ENCODE measurements at places on chromosomes 2 and 18.

DNA sequence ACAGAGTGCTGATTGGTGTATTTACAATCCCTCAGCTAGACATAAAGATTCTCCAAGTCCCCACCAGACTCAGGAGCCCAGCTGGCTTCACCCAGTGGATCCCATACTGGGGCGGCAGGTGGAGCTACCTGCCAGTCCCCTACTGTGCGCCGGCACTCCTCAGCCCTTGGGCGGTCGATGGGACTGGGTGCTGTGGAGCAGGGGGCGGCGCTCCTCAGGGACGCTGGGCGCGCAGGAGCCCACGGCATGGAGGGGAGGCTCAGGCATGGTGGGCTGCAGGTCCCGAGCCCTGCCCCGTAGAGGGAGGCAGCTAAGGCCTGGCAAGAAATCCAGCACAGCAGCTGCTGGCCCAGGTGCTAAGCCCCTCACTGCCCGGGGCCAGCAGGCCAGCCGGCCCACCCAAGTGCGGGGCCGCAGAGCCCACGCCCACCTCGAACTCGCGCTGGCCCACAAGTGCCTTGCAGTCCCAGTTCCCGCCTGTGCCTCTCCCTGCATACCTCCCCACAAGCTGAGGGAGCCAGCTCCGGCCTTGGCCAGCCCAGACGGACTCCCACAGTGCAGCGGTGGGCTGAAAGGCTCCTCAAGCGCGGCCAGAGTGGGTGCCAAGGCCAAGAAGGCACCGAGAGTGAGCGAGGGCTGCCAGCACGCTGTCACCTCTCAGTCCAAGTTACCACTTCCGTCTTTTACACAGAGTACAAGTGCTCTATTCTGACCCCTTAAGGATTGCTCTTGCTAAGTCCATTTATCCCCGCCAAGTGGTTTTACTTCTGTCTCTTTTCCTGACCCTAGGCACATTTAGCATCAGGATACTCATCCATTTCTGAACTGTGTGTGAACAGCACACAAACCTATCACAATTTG lies 1.7 kb upstream of the RPE start:
- DNase-seq, result no peak

GRCh38 chr18:45998244-45998643 lies 31.1 kb upstream of the EPG5 start:
- DNase-seq, result no peak

GRCh38 chr2:42995752-42996422 lies 203.5 kb upstream of the HAAO start:
- no peak for DNase-seq

DNA sequence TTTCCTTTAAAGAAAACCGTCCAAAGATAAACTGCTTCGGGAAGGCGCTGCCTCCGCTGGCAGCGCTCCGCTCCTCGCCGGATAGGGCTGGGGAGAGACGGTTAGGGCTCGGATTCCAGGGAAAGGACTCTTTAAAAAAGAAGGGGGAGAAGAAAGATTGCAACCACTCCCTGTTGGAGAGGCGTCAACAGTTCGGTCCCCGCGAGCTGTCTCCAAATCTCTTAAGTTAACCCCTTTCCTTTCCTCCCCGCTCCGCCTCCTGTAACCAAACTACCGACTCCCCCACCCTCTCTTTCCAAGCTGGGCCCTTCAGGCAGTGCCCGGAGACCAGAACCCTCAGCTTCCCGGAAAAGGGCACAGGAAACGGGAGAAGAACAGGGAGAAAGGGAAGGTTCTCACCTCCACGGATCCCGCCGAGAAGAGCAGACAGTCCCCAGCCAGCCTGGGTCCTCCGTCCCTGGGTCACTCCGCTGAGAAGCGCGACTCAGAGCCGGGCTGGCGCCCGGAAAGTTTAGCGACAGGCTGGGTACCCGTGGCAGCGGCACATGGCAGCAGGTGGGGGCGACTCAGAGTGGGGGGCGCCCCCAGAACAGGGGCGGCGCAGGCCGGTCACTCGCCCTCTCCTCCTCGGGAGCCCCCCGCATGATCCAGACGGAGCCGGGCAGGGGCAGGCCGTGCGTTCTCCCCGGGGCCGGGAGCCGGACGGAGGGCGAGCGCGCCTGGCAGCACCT lies 675 bp downstream of the FZD5 start:
- DNase-seq, result peak; percentile 33

- no peak for DNase-seq
These were observed 8.2 kb upstream of the CDH2 start for GRCh38 chr18:28185121-28185520.

- DNase-seq, result no peak
These were observed 13.4 kb downstream of the IL18RAP start for GRCh38 chr2:102436323-102436722.

DNA sequence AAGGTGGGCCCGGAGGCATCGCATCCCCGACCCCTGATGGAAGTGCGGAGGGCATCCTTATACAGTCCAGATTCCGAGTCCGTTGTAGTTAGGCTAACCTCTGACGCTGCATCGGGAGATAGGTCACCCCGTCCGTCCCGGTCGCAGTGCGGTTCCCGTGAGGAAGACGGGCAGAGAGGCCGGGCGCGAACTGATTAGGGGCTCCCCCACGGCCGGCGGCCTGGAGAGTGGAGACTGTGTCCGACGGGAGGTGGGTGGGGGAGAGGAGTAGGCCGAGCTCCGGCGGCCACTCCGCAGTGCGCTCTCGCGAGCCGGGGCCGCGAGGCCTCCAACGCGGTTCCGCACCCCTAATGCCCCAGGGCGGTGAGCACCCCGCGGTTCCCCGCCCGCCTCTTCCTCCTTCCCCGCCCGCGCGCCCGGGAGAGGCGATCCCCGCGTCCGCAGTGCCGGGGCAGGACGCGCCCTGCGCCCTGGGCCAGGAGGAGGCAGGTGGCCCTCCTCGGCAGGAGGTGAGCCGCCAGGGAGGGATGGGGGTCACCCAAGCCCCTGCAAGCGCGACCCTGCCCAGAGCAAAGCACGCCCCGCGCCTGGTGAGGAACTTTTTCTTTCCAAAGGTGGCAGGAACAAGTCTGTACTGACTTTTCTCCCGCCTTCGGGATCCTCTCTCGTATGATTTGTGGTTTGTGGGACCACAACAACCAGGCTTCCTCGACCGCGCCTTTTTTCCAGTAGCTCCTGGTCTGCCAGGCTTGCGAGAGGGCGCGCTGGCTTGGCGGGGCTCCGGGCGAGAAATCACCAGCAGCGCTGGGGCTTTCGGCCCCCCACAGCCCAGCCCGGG lies 1.4 kb upstream of the SP5 start:
- DNase-seq, result no peak

GRCh38 chr18:2644535-2644934 lies 11.0 kb upstream of the SMCHD1 start:
- no peak for DNase-seq

DNA sequence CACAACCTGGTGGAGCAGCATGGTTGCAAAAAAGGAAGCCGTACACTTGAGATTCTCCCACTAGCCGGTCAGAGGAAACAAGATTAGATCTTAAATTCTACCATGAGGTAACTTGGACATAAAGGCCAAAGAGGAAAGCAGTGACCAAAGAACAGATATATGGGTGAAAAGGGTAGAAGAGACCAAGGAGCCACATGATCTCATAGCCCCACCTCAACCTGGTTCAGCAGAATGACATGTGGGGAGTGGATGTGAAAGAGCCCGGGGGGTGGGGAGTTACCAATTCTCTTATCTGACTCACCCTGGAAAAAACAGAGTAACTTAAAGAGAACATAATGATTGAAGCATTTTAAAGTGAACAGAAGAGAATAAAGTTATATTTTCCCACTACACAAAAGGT lies 683.0 kb downstream of the DSC3 start:
- DNase-seq, result no peak

DNA sequence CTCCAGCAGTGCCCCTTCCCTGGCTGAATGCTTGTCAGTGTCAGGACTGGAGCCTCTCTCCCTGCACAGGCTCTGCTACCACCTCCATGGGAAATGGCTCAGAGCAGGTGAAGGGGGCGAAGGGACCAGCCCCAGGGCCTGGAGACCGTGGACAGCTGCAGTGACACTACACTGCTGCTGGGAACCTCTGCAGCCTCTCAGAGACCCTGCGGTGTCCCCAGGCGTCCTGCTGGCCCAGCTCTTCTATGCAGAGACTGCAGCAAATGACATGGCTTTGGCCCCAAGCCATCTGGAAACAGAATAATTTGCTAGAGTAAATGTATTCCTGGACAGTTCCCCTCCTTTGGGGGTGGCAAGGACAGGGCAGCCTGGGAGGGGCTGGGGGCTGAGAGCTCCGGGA lies 53.2 kb downstream of the CIB4 start:
- no peak for DNase-seq

GRCh38 chr2:36967236-36967876 lies 1.0 kb upstream of the STRN start:
- DNase-seq, result no peak

DNA sequence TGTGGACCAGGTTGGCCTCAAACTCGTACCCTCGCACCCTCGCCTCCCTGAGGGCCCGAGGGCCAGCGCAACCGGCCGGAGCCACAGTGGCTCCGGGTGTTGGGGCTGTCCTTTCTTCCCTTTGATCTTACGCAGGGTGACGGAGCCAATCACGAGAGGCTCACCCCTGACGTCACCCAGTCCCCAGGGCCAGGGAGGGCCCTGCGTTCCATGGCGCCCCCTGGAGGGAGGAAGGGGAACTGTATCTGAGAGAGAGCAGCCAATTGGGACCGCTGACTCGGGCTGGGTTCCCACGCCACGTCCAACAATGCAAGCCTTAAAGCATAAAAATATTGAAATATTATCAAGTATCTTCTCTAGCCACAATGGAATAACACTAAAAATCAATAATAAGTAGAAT lies 432.8 kb upstream of the LRRTM4 start:
- no peak for DNase-seq

DNA sequence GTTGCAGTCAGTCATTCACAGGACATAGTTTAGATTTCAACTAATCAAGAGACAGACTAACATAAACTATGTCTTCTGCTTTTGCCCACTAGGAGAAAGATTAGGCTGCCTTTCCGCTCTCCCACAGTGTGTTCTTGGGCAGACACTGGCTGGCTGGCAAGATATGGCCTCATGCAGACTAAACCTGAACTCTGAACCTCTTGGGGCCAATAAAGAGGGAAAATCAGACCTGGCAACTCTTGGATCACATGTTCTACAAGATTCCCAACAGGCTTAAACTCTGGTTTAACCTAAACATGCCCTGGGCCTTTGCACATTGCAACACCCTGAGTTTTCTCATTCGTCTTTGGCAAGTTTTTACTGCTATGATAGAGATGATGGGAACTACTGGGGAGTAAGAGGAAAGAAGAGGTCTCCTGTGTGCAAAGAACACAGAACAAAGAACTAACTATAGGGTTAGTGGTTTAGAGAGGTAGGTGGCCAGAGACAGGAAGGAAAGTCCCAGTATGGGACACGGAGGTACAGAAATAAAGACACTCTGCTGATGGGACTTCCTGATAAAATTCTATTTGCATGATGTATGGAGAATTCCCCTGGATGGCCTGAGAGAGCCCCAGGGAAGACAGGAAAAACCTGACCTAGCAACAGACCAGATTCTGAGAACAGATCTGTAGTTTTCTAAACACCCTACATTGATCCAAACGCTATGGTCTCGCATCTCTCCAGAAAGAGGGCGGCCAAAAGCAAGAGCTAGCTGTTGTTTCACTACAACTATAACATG lies 2.0 kb upstream of the ATRAID start:
- no peak for DNase-seq

DNA sequence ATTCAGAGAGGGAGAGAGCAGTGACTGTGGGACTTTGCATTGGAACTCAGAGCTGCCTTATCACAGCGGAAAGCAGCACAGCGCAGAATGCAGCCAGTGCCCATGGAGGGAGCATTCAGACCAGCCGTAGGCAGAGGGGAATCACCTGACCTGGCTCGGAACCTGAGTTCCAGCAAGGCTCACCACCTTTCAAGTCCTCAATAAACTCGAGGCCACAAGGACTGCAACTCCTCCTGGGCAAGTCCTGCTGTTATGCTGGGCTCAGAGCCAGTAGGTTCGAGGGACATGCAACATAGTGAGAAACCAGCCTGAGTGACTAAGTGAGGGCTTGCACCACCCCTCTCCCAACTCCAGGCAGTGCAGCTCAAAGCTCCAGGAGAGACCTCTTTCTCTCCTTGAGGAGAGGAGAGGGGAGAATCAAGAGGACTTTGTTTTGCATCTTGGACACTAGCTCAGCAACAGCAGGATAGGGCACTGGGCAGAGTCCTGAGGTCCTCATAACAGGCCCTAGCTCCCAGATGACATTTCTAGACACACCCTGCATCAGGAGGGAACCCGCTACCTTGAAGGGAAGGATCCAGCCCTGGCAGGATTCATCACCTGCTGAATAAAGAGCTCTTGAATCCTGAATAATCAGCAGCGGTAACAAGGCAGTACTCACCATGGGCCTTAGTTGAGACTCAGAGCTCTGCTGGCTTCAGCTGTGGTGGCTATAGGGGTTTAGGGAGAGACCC lies 136.8 kb upstream of the OTOS start:
- no peak for DNase-seq

DNA sequence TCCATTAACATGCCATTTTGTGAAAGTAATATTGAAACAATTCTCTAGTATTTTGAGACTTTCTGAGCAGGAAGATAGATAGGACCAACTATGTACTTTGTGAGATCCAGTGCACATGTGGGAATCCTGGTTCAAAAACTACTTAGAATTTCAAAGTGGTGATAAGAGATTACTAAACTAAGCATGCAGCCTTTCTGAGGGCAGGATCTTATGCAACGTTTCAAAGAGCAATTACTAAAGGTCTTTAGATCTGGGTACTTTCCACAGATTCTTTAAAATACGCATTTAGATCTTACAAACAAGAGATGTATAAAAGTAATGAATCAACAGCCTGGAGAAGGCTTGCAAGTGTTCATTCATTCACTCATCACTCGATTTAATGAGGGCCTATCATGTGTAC lies 124.4 kb upstream of the TRIB2 start:
- DNase-seq, result no peak
